GM12892 (cell line): ENCODE measurements at places on chromosomes 7 and 10.

DNA sequence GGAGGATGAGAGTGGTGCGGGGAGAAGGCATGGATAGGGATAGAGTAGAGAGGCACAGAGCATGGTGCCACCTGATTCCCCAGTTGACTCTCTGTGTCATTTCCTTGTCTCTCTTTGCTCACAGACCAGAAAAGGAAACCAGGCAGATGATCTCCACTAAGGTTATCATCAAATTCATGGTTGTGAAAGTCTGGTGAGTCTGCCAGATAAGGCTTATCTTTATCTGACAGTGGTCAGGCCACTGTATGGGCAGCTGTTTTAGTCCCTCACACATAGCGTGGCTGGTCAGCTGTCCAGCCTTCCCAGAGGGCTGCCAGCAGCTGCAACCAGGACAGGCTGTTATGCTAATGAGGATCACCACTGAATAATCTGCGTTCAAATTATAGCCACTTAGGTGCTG, 99.0 kb downstream of the ADRA2A start:
- no peak for DNase-seq

- DNase-seq = no peak
Measured at GRCh38 chr7:77826300-77826699, 27.7 kb downstream of the PHTF2 start.

DNA sequence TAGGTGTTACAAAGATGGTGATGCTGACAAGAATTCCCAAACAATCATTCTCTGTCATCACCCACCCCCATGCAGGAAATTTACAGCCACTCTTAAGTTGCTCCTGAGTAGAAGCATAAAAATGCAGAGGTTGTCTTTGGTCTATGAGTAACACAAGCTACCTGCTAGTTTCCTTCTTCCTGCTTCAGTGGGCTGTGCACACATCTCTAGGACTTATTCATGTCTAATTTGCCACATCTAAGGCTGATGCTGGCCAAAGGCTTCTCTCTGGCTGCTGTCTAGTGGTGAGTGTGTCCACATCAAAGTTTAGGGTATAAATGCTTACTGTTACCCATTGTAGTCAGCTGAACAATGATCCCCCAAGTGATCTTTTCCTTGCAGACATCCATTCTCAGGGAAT, 662.5 kb downstream of the TYW1 start:
- no peak for DNase-seq

DNA sequence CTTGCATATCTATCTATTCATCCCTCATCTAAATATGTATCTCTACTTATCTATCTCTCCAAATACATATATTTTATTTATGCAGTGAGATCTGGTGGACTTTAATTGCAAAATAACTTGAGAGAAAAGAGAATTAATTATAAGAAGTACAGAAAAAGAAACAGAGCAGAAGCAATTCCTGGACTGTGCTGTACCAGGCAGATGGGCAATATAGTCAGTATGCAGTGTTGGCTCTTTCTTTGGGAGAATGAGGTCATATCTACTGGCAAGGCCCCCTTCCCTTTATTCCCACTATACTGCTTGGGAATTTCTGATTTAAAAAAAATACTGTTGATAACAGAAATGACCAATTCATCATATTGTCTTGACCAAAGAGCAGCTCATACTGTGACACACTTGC, 49.0 kb upstream of the TOMM7 start:
- no peak for DNase-seq

- no peak for DNase-seq
Measured at GRCh38 chr7:30750683-30751650, 968 bp upstream of the INMT start.

GRCh38 chr7:91083855-91084644, 180.2 kb upstream of the FZD1 start:
- no peak for DNase-seq

DNA sequence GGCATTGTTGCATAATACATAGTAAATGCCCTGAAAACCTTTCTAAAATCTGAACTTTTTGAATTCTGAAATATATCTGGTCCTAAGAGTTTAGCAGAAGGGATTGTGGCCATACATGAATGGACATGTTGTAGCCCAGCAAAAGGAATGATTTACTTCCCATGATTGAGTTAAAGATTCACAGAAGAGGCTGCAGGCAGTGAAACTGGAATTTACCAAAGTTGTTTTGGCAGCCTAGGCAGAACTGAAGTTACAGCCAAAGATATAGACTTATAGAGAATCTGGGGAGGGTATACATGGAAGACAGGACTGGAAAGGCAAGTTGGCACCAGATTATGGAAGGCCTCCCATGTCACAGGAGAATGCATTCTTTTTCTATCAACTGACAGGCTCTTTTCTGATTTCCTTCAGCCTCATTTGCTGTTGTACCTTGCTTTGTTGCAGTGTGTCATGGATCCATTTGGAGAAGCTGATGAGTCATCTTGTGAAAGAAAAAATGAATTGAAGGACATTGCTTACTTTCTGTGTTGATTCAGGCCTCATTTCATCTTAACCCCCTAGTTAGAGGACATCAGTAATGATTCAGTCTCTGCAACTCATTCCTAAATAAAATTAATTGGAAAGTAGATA, 356.2 kb upstream of the LRGUK start:
- DNase-seq = no peak

DNA sequence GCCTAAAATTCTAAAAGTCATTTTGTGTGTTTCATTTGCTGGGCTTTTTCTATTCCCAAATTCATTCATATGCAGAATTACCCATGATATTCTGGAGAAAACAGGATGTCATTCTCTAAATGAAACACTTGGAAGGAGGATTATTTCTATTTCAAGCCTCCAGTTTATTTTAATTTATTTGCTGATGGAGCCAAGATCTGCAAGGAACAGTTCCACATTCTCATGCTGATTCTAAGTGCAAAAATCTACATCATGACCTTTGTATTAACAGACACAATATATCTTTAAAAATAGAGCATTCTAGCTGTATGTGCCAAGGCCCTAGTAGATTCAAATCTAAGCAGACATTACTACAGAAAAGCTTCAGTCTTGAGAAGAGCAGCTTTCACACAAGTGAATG, 51.3 kb upstream of the KCND2 start:
- no peak for DNase-seq

DNA sequence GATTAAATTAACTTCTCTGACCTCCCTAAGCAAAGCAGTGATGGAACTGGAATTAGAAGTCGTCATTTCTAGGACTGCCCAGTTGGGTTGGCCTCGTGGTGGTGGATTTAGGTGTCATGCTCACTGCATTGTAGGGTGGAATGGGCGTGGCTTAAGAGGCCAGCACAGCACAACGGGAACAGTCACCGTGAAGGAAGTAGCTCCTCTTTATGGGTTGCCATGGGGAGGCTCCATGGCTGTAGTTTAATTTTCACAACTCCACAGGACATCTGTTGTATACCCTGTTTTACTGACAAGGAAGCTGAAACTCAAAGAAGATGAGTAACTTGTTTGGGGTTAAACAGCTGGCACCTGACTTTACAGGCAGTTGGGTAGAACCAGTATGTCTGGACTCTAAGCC, 208.3 kb downstream of the CELF2 start:
- peak; percentile 32 for DNase-seq

- no peak for DNase-seq
Measured at GRCh38 chr7:107860981-107861652, 29.9 kb upstream of the DLD start.

DNA sequence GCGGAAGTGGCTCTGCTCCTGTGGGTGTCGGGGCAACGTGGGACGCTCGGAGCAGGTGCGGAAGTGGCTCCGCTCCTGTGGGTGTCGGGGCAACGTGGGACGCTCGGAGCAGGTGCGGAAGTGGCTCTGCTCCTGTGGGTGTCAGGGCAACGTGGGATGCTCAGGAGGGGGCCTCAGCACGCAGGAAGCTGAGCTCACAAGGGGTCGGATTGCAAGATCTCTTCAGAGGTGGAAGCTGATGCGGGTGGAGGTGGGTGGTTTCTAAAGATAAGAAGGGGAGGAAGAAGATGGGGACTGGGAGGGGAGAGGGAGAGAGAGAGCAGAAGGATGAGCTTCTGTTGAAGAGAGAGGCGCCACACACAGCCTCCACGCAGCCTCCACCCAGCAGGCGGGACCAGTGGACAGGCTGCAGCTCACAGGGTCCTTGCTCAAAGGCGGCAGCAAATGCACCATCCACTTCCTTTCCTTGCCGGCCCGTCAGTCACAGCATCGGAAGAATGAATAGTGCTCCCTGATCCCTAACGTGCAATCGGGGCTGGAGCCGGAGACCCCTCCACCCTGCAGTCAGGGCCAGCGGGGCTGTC, 78.7 kb downstream of the PTPRN2 start:
- DNase-seq = no peak

- DNase-seq = no peak
Measured at GRCh38 chr10:126458466-126458865, 70.2 kb upstream of the ADAM12 start.

DNA sequence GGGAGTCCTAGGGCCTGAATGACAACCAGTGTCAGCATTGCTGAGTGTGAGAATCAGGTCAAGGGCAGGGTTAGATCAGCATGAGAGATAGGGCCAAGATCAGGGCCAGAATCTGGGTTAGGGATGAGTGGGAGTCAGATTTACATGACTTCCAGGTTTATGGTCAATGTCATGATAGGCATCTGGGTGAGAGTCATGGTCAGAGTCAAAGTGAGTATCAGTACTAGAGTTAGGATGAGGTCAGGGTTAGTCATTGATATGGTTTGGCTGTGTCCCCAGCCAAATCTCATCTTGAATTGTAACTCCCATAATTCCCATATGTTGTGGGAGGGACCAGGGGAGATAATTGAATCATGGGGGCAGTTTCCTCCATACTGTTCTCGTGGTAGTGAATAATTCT, 12.3 kb downstream of the MRPS24 start:
- no peak for DNase-seq

GRCh38 chr7:133783276-133783675, 343.9 kb upstream of the LRGUK start:
- DNase-seq = no peak

GRCh38 chr10:17412323-17412722, 42.1 kb downstream of the ST8SIA6 start:
- DNase-seq = no peak

DNA sequence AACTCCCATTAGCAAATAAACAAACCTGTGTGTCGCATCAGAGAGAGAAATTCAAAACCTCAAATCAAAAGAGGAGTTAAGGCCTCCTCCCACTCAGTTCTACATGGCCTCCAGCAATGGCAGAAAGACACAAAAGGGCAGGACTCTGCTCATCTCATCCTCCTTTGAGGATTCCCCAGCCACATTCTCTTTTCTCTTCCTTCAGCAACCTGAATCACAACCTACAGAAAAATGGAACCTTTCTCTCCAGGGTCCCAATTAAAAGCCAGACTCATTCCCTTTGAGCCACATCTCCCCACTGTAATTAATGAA, 7.9 kb downstream of the OSBPL3 start:
- no peak for DNase-seq

DNA sequence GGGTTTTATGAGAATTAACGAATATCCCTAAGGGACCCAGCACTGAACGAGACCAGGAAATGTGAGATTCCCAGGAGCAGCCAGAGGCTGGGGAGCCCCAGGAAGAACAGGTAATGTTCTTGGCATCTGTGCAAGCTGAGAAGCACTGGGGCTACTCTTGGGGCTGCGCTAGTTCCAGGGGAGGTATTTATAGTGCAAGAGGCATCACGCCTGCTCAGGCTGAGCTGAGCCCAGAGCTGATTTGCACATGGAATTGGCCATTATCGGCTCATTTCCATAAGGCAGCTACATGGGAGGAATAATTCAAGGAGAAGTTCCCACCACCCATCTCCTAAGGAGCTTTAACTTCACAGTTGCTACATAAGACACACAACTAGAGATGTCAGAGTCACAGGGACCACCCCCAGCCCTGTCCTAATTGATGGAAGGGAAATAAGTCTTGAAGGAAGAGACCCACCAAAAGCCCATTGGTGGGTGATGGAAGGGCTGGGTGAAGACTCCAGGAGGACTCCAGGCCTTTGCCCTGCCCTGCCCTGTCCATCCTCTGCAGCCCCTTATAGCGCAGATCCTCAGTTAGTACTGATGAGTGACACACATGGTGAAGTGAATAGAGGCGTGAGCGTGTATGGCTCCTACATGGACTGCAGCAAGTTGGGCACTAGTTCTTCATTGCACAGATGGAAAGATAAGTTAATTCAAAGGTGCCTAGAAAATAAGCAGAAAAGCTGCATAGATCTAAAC, 178.9 kb downstream of the GRID1 start:
- no peak for DNase-seq

GRCh38 chr7:83148776-83149175, 13.9 kb downstream of the PCLO start:
- DNase-seq = no peak

GRCh38 chr10:78526347-78526746, 492.7 kb downstream of the RPS24 start:
- DNase-seq = no peak

- DNase-seq = no peak
Measured at GRCh38 chr10:47025540-47026300, 114.5 kb downstream of the PTPN20 start.

DNA sequence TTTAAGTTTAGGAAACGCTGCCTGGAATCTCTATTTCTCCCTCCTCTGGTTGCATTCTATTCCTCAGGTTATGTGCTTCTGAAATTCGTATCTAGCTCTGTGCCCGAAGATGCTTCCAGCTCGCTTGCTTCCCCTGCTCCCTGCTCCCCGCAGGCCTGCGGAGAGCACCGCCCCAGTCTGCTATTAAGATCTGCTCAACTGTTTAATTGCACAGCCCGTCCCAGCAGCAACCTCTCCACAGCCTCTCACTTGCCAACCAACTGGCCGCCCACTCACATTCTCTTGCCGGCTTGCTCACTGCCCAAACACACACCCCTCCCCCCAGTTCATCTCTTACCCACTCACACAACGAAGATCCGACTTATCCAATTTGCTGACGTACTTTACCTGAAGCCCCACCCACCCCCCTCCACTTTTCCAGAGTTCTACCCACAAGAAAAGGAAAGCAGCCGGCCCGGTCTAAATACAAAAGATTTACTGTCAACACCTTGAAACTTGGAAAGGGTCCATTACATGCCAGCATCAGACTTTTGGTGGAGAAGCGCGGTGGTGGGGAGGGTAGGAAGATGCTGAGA, 167.3 kb upstream of the KLF14 start:
- DNase-seq = no peak

DNA sequence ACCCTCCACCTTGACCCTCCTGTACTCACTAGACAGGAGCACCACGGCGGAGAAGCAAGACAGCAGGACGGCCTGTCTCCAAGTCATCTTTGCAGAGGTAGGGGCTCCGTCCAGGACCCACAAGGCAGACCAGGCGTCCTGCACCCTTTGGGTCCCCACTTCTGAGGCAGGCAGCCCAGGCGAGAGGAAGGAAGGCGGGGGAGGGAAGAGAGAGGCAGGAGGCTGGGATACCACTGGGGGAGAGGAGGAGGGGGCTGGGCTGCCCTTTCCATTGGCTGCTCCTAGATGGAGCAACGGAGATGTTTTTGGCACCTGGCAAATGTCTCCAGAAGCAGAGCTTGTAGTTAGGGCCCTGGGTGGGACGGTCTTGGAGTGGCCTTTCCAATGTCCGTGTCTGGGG, at the start of gene UCMA:
TSS of gene UCMA (minus strand) at position 203 of the 400 bp plus-strand sequence. CDS start at position 87, 116 bp downstream.
- no peak for DNase-seq

- DNase-seq = no peak
Measured at GRCh38 chr7:134891262-134891695, 95.0 kb upstream of the AGBL3 start.

- DNase-seq = no peak
Measured at GRCh38 chr10:70913191-70913892, 25.0 kb upstream of the PCBD1 start.
